ENCODE measurements at places on chromosomes 1 and 21.

GRCh38 chr1:94636624-94637023 lies 95.1 kb upstream of the F3 start:
- DNase-seq: no peak

DNA sequence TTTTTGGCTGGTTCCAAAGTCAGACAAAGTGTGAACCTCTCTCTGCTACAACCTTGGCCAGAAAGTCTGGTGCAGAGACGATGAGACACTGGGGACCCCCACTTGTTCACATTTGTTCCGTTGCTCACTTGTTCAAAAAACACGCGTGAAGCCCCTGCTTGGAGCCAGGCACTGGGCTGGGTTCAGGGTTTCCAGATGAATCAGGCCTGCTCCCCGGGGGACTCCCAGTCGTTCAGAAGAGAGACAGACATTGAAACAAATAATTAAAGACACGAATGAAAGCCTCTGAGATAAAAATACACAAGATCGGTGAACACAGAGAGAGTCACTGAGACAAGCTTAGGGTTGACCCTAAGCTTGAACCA lies 101.5 kb upstream of the RUNX3 start:
- no peak for DNase-seq

DNA sequence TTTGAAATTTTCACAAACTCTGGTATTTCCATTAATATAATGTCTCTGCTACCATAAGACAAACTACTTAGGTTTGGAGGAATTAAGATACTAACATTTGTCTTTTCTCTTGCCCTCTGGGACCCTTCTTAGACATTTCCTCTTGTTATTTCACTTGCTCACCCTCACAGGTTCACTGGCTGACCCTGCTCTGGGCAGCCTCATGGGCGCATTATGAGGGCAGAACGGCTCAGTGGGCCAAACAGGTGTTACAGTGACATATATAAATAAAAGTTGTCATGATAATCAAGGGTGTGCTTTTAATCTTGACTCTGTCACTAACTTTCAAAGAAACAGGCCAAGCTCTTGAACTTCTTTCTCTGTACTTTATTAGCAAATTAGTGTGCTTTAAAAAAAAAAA lies 46.5 kb downstream of the ZNHIT6 start:
- no peak for DNase-seq

- DNase-seq: no peak
These were observed 5.0 kb downstream of the HSPG2 start for GRCh38 chr1:21932127-21932526.

GRCh38 chr1:162062542-162063015 lies 6.9 kb upstream of the NOS1AP start:
- no peak for DNase-seq

- no peak for DNase-seq
These were observed 160.5 kb downstream of the PEX14 start for GRCh38 chr1:10635085-10635896.

GRCh38 chr21:34132926-34133325 lies 59.5 kb downstream of the MRPS6 start:
- no peak for DNase-seq

GRCh38 chr21:46459024-46459355 lies 299 bp downstream of the DIP2A start:
- DNase-seq: no peak

DNA sequence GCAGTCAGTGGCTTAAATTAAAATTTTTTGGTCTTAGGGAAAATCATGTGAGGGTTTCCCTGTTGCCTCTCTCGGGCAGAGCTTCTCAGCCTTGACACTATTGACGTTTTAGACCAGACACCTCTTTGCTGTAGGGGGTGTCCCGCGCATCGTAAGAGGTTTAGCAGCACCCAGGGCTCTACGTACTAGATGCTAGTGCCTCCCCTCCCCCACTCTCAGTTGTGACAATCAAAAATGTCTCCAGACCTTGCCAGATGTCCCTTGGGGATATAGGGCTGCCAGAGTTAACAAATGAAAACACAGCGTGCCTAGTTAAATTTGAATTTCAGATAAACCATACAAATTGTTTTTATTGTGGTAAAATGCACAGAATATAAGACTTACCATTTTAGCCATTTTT lies 293.3 kb downstream of the DISC1 start:
- no peak for DNase-seq
